ENCODE measurements at places on chromosomes 13 and 19.

DNA sequence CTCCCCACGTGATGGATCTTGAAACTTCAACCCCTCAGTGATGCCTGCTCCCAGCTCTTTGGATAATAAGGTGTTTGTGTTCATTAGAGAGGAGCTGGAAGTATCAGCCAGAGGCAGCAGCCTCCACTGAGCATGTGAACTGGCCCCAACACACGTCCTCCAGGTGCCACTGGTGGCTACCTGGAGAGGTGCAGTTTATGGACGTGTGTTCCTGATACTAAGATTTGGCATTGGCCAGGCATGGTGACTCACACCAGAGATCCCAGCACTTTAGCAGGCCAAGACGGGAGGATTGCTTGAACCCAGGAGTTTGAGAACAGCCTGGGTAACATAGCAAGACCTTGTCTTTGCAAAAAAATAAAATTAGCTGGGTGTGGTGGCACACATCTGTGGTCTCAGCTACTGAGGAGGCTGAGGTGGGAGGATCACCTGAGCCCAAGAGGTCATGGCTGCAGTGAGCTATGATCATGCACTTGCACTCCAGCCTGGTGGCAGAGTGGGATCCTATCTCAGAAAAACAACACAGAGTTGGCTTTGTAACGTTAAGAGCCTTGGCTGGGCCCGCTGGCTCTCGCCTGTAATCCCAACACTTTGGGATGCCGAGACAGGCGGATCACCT is 34.4 kb downstream of the SLC25A42 start:
- DNase-seq: no peak

DNA sequence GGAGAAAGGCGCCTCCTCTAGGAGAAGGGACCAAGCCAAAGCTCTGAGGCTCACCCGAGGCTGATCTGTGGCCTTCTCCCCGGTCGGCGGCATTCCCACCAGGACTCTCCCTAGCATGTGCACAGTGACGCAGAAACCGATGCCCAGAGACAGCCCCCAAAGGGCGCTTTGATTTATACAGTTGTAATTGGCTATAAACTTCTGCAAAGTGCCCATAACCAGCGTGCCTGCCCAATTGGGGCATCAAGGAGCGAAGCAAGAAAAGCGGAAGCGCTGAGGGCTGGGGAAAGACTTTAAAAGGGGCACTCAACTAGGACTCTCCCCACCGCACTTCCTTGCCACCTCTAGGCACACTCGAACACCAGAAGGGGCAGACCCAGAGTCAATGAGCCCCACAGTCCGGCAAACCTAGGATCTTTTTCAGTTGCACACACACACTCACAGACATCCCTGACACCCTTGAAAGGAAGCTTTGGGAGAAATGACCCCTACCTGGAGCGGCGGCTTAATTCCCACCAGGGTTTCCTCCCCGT is 1.8 kb downstream of the CDX2 start:
- no peak for DNase-seq

GRCh38 chr13:93774506-93774905 is 547.9 kb downstream of the GPC6 start:
- no peak for DNase-seq

DNA sequence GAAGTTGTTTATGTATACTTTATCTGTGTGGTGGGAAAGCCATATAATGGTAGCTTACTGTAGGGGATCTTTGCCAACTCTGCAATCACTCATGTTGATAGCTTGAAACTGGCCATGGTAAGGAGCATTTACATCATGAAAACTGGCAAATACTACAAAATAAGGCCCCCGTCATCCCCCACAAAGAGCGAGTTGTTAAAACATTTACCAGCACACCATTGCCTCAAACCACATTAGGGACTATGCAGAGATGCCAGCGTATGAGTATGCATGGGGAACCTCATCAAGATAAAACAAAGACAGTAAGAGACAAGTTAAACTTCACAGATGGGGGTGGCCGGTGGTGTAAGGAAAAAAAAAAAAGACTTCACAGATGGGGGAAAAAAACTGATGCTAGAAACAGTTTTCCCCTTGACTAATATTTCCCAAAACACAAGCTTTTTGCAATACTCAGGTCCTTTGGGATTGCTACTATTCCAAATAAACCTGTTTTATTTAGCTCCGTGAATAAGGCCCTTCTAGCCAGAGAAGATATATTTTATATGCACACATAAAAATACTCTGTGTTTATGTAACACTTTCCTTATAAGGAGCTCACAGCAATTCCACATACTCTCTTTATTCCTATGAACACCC is 70.6 kb upstream of the SERP2 start:
- no peak for DNase-seq

GRCh38 chr19:42487032-42487797 is 41.1 kb downstream of the CEACAM1 start:
- DNase-seq: no peak

- no peak for DNase-seq
These were observed 7.6 kb downstream of the SLC39A3 start for GRCh38 chr19:2732157-2732725.

GRCh38 chr13:74131227-74131626 is 3.0 kb downstream of the KLF12 start:
- no peak for DNase-seq

GRCh38 chr13:25116044-25116443 is 20.1 kb downstream of the PABPC3 start:
- DNase-seq: no peak

DNA sequence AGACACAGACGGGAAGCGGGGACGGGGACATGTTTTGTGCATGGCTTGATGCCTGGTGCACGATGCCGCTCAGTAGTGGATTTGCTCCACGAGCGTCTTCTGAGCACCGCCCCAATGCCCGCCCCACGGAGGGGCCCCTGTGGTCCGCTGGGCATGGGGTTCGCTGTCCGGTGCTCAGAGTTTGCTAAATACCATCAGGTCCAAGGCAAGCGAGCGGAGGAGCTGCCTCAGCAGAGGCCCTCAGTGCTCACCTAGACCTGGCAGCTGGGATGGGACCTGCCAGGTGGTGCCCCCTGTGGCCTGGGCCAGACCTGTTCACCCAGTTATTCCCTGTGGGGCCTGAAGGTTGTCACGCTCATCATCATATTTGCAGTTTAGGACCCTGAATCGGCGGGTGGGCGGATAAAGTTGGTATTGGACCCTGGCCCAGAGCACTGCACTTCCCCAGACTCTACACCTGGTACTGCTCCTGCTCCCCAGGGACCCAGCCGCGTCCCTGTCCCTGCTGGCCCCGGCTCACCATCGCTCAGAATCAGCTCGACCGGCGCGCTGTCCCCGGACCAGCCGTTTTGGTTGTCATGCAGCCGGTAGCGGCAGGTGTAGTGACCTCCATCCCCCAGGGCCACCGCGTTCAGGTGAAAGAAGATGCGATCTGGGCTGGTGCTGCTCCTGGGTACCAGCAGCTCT is 2.3 kb downstream of the A1BG start:
- no peak for DNase-seq

- DNase-seq: no peak
These were observed 6.4 kb downstream of the EGLN2 start for GRCh38 chr19:40805258-40805868.

GRCh38 chr13:100245104-100245503 is 156.2 kb downstream of the PCCA start:
- no peak for DNase-seq

DNA sequence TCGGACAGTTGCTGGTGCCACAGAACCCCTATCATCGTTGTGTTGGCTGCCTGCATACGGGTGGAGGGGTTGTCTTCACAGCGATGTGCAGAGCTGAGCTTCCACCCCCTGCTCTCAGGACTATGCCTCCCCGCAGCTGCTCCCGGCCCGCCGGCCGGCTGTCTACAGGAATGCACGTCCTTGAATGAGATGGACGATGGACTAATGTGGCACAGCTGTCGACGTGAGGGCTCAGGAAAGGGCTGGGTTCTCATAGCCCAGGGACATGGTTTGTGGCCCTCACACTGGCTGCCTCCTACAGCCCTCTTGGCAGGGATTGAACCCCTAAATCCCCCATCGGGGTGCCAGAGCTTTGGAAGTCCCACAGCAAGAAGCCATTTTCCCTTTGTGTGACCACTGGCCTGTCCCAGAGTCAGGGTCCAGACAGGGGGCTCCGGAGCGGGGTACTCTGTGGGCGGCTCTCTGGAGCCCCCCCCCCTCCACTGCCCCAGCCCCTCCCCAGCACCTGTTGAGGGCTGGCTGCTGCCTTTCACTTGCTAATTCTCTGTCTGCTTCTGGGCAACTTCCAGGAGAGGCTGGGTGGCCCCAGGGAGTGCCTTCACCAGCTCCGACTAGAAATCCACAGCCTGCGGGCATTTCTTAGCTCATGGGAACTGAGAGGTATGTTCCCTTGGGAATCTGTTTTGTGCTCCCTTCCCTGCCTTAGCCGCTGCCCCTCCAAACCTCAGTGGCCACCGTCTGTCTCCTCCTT is 40.2 kb downstream of the TSSK6 start:
- no peak for DNase-seq

- no peak for DNase-seq
These were observed 2180.2 kb upstream of the PCDH20 start for GRCh38 chr13:63595811-63596210.

GRCh38 chr13:110227416-110227815 is 79.5 kb downstream of the COL4A1 start:
- no peak for DNase-seq

DNA sequence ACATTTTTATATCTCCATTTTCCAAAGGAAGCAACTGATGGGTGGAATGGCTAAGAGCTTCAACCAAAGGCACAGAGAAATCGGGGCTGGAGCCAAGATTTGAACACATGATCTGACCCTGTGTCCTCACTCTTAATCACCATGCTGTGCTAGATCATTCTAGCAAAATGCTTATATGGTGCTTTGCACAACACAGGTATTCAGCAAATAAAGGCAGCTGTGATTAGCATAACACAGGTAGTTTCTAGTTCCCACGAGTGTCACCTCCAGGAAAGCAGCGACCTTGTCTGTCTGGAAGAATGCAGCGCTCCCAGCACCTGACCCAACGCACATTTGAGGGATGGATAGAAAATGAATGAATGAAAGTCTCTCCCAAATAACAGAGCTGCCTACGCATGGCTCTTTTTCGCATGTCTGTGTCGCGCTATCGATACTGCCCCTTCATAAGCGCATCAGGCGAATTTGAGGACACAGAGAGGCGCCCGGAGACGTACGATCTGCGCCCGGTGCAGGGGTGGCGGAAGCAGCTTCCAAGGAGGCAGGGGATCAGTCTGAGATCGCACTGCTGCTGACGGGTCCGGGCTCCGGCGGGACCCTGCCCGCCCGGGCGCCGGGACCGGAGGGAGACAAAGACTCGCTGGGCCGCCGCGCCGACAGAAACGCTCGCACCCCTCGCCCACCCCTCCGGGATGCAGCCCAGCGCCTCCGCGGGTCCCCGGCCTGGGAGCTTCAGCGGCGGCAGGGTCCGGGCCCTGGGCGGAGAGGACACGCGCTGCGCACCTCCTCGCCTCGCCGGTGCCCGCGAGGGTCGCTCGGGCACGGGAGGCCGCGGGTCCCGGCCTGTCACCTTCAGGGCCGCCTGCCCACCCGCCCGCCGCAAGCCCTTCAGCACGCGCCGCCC is 609 bp downstream of the EPS15L1 start:
- DNase-seq: no peak

DNA sequence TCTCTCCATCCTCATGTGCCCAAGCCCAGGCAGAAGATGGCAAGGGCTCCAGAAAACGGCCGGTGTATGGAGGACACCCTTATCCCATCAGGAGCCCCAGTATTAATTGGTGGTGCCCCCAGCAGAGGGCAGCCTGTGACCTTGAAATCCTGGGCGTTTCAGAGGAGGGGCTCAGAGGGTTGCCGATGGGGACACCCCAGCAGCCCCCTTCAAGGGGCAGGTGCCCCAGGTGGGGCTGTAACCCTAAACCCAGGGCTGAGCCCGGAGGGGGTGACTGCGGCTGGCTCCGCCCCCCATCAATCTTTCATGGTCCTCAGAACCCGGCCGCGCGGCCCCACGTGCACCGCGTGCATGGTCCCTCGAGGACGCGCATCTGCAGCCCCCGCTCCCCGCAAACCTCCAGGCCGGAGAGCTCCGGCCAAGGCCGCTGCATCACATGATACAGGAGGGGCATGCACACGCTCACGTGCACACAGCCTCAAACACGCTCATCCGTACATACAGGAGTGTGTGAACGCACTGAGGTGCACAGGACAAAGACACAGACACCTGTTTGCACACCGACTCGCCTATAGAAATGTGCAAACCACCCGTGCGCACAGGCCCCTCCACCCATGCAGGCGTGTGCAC is 949 bp downstream of the RAB3A start:
- DNase-seq: no peak

- no peak for DNase-seq
These were observed 9.1 kb upstream of the EPHX3 start for GRCh38 chr19:15241259-15241910.

GRCh38 chr13:78398743-78399410 is 204.5 kb downstream of the POU4F1 start:
- no peak for DNase-seq

- DNase-seq: no peak
These were observed 7.7 kb upstream of the NOVA2 start for GRCh38 chr19:45981350-45981749.

DNA sequence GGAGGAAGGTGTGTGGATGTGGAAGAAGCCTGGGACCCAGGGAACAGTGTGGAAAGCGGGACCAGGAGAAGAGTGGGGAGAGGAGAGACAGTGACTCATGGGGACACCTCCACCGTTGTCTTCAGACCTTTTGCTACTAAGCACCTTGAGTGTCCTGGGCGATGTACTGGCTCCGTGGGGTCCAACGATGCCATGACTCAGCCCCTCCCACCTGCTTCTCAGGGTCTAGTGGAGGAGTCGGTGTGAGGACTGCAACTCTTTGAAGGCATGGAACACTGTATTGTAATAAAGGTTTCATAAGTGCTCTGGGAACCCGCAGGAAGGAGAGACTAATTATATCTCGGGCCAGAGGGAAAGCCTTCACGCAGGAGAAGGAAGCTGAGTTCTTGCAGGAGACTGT is 166.9 kb upstream of the KL start:
- no peak for DNase-seq

GRCh38 chr13:23509781-23510543 is 60.2 kb upstream of the TNFRSF19 start:
- no peak for DNase-seq

- DNase-seq: no peak
These were observed 617.2 kb downstream of the SLITRK5 start for GRCh38 chr13:88288326-88288725.

- DNase-seq: no peak
These were observed 4.8 kb downstream of the B3GLCT start for GRCh38 chr13:31204592-31204991.

DNA sequence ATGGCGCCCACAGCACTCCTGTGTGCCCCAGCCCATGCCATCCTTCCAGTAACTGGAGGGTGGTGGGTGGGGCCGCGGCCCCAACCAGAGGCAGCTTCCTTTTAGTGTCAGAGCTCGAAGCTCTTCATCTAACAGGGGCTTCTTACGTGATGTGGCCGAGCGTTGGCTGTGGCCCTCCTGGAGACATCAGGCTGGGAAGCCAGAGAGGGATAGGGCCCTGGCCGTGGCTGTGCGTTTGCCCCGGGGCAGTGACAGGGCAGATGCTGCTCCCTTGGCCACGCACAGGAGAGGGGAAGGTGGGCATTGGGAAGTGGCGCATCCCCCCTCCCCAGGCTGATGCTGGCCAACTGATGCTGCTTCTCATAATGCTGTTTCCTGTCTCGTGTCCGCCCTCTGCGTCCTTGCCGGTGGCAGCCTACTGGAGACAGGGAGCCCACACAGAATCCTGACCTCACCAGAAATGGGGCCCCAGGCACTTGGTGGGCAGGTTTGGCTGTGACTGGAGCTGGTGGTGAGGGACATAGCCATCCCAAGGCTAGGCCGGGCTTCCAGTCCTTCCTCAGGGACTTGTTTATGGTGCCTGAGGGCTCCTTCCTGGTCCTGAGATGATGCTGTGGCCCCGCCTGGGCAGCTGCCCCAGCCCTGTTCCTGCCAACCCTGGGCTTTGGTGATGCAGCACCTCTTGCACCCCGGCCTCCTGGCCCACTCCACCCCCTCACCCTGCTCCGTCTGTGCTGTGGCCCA is 34.3 kb downstream of the ATP4B start:
- no peak for DNase-seq
